Activated naive CD4-positive, alpha-beta T cell treated with anti-CD3 and anti-CD28 coated beads, Interleukin-2, amount 50 U/mL, for 16 hours (primary cell): ENCODE measurements at places on chromosomes 6 and 20.

DNA sequence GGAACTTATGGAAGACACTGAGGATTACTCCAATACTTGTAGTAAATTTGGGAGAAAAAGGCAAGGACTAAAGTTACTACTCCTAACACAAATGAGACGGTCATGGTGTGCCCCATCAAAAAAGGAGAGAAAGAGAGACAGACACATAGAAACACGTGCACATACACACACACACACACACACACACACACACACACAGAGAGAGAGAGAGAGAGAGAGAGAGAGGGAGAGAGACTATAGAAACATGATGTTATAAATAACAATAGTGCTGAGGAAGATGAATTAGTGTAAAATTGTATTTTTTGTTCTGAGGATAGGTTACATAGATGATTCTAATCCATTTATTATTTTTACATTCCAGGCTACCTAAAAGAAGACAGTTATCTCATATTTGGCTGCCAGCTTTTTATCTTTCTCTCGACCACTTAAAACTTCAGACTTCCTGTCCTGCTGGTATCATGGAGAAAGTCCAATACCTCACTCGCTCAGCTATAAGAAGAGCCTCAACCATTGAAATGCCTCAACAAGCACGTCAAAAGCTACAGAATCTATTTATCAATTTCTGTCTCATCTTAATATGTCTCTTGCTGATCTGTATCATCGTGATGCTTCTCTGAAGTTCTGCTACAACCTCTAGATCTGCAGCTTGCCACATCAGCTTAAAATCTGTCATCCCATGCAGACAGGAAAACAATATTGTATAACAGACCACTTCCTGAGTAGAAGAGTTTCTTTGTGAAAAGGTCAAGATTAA lies 10.5 kb downstream of the PLN start:
- DNase-seq: no peak

DNA sequence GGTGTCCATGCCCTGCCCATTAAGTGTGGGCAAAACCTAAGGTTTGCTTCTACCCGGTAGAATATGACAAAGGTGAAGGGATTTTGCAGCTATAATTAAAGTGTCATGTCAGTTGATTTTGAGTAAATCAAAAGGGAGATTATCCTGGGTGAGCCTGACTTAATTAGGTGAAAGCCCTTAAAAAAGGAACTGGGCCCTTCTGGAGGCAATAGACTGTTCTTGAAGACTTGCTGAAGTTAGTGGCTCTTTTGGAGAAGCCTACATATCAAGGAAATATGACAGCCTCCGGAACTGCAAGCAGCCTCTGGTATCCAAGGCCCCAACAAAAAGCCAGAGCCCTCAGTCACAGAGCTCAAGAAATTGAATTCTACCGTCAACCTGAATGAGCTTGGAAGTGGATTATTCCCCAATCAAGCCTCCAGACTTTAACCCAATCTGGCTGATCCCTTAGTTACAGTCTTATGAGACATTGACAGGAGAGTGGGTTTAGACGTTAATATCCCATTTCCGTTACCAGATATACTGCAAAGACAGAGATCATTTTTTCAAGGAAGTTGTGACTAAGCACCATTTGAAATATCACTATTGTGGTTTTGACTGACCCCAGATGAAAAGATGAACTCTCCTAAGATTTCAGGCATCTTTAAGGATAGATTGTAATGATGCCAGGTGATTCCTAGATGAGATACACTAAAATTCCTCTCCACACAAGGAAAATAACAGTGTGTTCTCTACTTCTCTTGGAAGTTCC lies 303.4 kb downstream of the PLCB1 start:
- DNase-seq: no peak

- no peak for DNase-seq
Measured at GRCh38 chr6:12318749-12319148, 28.6 kb downstream of the EDN1 start.

DNA sequence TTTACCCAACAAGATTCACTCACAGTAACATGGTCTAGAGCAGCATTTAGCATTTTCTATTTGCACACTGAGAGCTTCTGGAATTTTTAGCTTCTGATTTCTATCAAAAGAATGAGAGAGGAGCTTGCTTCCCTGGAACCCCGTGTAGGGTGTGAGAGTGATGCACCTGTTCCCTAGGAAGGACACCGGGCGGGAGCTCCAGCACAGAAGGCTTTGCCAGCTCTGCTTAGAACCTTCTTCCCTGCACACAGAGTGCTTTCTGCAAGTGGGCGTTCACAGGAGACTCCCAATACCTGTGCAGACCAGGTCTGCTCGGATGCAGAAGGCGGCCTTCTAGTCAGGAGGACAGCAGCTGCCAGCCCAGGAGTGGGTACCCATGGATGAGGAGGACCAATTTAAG lies 217.3 kb downstream of the TBXT start:
- no peak for DNase-seq

- DNase-seq: no peak
Measured at GRCh38 chr20:24045621-24046318, 57.2 kb upstream of the GGTLC1 start.

DNA sequence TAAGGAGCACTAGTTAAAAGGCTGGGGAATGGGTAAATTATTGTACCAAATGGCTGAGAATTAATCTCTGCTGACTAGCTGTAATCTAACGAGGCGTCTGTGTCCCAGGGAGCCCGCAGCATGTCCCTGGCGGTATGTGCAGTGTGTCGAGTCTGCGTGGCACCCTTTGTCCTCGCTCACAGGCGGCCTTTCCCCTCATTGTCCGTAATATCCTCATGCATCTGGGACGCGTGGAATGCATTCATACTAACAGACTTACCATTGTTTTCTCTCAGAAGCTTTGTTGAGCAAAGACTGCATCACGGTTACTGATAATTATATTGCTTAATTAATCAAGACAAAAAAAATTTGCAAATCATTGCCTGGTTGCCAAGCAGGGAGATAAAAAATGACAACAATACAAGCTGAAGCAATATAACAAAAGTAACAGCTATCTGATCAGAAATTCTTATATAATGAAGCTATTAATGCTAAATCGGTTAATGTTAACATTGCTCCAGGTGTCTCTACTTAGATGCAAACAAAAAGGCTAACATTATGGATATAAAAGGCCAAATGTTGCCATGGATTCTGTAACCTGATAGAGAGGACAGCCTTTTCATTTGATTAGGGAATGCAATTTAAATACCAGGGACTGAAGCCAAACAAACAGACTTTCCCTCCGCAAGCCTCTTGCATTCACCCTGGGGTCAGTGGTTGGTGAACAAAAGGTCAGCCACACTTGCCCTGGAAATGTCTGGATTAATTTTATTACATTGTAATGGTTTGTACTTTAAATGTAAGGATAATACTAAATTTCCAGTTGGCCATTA lies 124.8 kb downstream of the INSM1 start:
- no peak for DNase-seq

GRCh38 chr6:2976571-2977085 lies 5.3 kb upstream of the SERPINB6 start:
- DNase-seq: no peak

- peak; percentile 29 for DNase-seq
Measured at GRCh38 chr20:3889489-3890397, 556 bp downstream of the PANK2 start.

GRCh38 chr6:165556116-165556843 lies 106.8 kb downstream of the PDE10A start:
- DNase-seq: no peak

DNA sequence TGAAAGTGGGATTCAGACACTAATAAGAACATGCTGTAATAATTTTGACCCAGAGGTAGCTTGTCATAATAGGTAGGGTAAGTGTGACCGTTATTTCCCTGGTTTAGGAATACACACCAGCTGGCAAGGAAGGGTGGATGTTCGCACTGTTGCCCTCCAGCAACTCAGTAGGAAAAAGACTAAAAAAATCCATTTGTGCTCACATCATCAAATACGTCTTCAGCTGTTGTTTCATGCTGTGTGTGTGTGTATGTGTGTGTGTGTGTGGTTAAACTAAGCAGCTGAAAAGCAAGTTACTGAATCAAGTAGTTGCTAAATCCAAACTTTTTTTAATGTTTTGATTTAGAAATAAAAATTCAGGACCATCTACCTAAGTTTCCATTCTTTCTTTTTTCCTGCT lies 218.7 kb downstream of the TRDN start:
- DNase-seq: no peak

GRCh38 chr6:53934023-53934422 lies 139.2 kb downstream of the LRRC1 start:
- no peak for DNase-seq

GRCh38 chr20:62571669-62572344 lies 70.5 kb upstream of the SLCO4A1 start:
- DNase-seq: no peak

DNA sequence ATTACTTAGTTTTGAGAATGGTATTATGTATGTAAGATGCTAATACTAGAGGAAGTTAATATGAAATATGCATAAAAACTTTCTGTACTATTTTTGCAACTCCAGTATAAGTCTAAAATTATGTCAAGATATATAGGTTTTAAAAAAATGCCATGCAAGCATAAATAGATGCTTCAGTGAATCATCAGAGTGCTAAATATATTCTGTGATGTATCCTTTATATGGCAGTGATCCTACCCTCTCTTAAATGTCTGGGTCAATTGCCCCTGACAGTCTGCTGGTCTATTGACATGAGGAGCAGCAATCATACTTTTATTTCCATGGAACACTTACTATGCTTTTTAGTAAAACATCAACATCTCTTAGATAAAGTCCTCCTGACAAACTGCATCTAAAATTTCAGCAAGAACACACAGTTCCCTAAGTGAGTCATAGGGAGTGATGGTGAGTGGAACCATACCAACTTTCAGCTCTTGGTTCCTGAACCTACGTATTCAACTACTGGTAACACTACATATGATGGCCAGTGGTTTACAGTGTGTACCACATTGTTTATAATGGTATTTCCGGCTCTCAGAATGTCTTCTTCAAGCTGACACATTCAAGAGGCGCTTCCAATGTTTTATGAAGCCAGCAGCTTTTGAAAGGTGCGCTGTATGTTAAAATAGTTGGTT lies 928.7 kb upstream of the GJE1 start:
- no peak for DNase-seq

DNA sequence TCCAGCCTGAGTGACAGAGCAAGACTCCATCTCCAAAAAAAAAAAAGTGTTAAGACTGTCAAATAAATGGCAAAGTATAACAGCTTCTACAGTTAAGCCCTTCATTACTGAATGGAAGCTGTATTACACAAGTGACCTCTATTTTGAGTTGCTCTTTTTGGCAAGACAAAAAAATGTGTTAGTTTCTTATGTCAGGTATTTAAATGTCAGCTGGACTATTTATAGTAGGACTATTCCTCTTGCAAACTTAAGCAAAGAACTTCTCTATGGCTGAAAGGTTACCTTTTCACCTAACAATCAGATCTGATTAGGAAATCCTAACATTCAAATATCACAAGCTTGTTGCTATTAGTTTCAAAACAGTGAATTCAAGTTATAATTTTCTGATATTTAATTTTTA lies 12.4 kb downstream of the UBE2V1 start:
- DNase-seq: no peak

DNA sequence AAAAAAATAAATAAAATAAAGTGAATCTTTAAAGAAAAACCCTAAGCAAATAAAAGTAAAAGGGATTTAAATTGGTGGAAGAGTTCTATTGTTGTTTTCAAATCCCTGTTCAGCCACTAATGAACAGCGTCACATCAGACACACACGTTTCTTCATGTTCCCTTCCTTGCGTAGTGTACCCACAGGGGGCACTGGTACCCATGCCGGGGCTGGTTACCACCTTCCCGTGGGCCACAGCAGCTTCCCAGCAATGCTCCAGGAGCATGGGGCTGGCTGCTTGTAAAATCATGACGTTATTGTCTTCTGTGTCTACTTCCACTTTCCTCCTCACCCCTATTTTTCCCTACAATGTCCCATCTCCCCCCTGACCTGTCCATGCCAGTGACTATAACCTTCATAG lies 988.7 kb downstream of the KIF16B start:
- no peak for DNase-seq

GRCh38 chr6:36973647-36974046 lies 12.3 kb downstream of the MTCH1 start:
- no peak for DNase-seq

GRCh38 chr20:50292591-50293283 lies 102.1 kb downstream of the CEBPB start:
- no peak for DNase-seq

- DNase-seq: no peak
Measured at GRCh38 chr6:43989581-43990146, 137.6 kb downstream of the MRPL14 start.
